ENCODE measurements at places on chromosomes 7 and 10. TPM values are rescaled to one million over a fixed set of nuclear protein-coding genes. Genes with fewer than 3 reads are reported as not detected.

The KCNIP2 gene
- total RNA-seq = not detected

The COPG2 gene
- 3.8 TPM for total RNA-seq

The SYNPO2L gene
- total RNA-seq = not detected

The RNF133 gene
- 0.15 TPM for total RNA-seq

The TES gene
- 93.7 TPM for total RNA-seq

The ABHD11 gene
- 17.5 TPM for total RNA-seq

The CLDN12 gene
- total RNA-seq = 3.2 TPM

All from mammary microvascular endothelial cell (primary cell).